Tibial artery (tissue), 4 donors: ENCODE measurements at places on chromosomes 7 and 10.

DNA sequence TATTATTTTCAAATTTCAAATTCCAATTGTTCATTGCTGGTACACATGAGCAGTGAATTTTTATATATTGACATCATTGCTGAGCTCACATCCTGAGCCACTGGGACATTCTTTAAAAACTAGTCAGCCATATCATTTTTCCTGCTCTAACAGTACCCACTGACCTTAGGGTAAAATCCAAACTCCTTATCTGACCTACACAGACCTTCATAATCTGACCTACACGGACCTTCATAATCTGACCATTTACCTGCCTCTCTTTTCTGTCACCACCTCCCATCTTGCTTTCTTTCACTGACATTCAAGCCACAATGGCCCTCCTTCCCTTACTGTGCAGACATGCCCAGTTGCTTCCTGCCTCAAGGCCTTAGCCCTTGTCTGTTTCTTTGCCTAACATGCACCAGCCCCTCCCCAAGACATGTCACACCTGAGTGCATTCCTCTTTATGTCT is 16.1 kb upstream of the CUZD1 start:
- no peak overlapping the region for H3K27ac ChIP-seq
- H3K4me1 ChIP-seq, result no peaks in the 10 kb centered on the region
- H3K4me3 ChIP-seq, result no peak overlapping the region
- no peaks in the 10 kb centered on the region for H3K36me3 ChIP-seq
- no peak for DNase-seq

DNA sequence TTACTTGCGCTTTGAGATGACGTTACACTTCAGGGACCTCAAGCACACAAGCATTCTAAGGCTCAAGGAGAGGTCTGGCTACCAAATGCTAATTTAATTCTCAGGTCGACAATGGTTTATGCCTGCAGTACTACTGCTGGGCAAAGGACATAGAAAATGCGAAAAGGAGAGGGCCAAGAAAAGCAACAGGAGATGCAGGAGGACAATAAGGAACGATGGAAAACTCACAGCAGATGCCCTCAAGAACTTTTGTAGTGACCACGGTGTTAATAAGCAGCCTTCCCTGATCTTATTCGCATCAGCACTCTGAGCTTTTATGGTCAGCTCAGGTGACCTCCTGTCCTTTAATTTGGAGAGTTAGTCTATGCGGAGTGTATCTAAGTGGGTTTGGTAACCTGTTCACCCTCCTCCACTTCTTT is 146.3 kb downstream of the GPR85 start:
- peak overlapping the region; percentile 91 for H3K4me3 ChIP-seq
- H3K27me3 ChIP-seq, result no peaks in the 10 kb centered on the region
- no peak for DNase-seq
- H3K4me1 ChIP-seq, result peaks cover 26% of the 10 kb centered on the region

DNA sequence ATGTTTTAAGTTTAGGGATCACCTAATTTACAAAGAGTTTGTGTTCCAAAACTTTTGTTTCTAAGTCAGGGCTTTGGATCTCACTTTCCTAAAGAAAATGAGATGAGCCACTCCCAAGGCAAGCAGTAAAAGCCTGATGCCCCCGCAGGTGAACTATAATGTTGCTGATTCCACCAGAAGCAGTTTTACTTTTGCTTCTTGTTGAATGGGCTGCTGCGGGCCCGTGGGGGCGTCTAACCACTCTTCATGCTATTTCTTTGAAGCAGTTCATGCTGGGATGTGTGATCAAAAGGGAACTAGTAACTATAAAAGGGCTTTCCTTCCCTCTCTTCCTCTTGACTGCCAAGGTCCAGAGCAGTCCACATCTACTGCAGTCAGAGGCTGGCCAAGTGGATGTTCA is 118.7 kb upstream of the NEBL start:
- H3K36me3 ChIP-seq, result no peaks in the 10 kb centered on the region
- no peak for DNase-seq
- H3K4me1 ChIP-seq, result no peaks in the 10 kb centered on the region
- H3K27me3 ChIP-seq, result no peaks in the 10 kb centered on the region
- no peak overlapping the region for H3K27ac ChIP-seq

DNA sequence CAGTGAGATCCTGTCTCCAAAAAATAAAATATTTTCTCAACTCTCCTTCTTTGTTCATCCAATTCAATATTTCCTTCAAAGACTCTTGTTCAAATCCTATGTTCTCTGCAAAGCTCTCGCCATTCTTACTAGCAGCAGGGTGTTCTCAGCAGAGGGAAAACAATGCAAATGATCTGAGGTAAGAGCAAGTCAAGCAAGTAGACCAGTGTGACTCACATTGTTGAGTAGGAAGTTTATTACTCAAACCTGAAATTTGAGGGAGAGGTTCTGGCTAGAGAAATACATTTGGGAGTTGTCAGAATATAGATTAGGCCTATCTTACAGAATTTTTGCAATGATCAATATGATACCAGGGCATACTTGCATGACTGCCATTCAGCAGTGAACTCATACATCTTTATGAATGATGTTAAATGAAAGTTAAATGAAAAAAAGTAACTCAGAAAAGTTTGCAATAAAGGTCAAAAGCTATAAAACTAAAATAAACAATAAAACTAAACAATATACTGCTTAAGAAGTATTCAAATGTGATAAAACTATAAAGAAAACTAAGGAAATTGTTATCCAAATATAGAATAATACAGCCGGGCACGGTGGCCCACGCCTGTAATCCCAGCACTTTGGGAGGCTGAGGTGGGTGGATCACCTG is 5.8 kb downstream of the IDE start:
- no peaks in the 10 kb centered on the region for H3K27me3 ChIP-seq
- peaks cover 11% of the 10 kb centered on the region for H3K4me1 ChIP-seq

DNA sequence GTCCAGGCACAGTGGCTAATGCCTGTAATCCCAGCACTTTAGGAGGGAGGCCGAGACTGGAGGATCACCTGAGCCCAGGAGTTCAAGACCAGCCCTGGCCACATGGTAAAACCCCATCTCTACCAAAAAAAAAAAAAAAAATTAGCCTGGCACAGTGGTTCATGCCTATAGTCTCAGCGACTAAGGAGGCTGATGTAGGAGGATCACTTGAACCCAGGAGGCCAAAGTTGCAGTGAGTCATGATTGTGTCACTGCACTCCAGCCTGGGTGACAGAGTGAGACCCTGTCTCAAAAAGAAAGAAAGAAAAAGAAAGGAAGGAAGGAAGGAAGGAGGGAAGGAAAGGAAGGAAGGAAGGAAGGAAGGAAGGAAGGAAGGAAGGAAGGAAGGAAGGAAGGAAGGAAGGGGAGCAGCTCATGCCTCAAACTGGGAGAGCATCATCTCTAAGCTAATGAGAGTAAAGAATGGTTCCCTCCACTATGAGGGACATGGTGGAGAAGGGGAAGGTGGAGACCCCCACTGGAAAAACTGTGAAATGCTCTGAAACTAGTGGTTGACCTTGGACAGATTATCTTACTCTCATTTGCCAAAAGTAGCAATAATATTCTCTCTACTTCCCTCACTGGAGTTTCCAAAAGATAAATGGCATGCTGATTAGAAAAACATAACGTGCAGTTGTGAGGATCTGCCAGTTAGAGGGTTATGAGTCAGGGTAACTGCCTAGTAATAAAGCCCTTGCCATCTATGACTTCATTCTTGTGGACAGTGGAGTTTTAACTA is 16.8 kb downstream of the GIMAP5 start:
- no peak overlapping the region for H3K27ac ChIP-seq
- peaks cover 2% of the 10 kb centered on the region for H3K27me3 ChIP-seq
- H3K4me1 ChIP-seq, result no peaks in the 10 kb centered on the region
- DNase-seq, result no peak
